Stimulated activated CD4-positive, alpha-beta T cell treated with anti-CD3 and anti-CD28 coated beads, Interleukin-4, amount 100 ng/mL, for 4 hours (primary cell): ENCODE measurements at places on chromosomes 2 and 18.

DNA sequence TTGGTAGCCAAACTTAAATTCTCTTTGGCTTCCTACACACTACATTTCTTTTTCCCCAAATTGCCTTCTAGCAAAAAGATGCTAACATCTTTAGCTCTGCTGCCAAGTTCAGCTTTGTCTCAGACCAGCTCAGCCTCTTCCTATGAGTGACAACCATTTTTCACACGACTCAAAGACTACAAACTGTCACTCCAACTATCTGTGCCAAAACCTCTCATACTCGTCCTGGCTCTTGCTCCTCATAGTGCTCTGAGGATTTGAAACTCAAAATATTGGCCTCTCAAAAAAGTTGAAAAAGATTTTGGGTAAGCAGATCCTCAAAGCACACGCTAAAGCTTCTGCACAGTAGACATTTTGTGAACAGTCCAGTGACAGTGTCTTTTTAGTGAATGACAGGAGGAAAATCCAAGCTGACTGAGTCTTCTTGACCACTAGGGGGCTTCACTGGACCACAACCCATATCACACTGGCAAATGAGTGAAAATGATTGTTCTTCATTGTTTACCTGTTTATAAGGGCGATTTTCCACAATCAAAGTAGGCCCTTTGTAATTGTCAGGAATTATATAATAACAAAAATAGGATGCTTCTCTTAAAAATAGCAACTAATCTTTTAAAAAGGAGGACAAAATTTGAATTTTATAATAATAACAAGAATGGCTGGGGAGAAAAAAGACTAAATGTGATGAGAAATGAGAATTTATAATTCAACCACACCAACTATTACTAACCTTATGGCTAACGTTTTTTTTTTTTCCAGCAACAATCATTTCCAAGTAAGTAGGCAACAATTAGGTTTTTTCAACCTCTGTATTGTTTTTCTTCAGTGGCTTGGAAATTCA is 85.5 kb upstream of the PGAP1 start:
- DNase-seq: peak; percentile 6

GRCh38 chr18:57428221-57429150 is 6.7 kb upstream of the ONECUT2 start:
- DNase-seq: no peak

GRCh38 chr2:111675419-111676194 is 208.4 kb downstream of the ANAPC1 start:
- DNase-seq: no peak

DNA sequence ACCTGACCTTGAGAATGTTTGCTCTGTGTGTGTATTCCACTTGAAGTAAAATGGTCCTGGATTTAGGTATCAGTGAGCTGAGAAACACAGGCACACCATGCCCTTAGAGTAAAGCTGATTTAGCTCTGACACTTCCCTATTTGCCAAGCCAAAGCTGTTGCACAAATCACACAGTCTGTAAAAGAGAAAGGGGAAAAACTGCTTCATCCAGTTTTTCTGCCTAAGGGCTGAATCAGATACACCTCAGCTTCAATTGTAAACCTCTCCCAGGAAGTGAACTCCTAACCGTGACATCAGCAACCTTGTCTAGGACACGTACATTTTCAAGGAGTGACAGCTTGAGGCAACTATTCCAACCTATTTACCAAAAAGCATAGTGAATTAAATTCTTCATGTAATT is 150.4 kb downstream of the NR4A2 start:
- DNase-seq: no peak

- DNase-seq: no peak
Measured at GRCh38 chr2:238031751-238032150, 29.1 kb upstream of the SCLY start.

- no peak for DNase-seq
Measured at GRCh38 chr2:217430916-217431576, 571.2 kb upstream of the TNP1 start.

- DNase-seq: no peak
Measured at GRCh38 chr2:126637386-126637785, 18.6 kb upstream of the GYPC start.

DNA sequence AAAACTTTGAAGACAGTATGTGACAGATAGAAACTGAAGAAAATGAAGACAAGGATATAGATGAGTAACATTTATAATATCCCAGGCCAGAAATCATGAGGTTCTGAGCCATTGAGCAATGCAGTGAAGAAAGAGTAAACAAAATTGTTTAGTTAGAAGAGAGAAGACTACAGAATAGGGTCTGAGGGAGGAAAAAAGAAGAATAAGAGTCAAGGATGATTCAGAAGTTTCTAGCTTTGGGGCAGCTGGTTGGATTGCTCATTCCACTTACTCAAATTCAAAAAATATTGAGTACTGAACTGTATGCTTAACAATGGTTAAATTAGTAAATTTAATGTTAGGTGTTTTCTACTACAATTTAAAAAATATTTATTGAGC is 155.0 kb upstream of the OTX1 start:
- DNase-seq: no peak

- DNase-seq: no peak
Measured at GRCh38 chr2:169980643-169981042, 153.4 kb downstream of the UBR3 start.

- DNase-seq: no peak
Measured at GRCh38 chr2:9110893-9111569, 95.6 kb upstream of the ASAP2 start.

- no peak for DNase-seq
Measured at GRCh38 chr2:150046211-150046610, 441.3 kb downstream of the RND3 start.

DNA sequence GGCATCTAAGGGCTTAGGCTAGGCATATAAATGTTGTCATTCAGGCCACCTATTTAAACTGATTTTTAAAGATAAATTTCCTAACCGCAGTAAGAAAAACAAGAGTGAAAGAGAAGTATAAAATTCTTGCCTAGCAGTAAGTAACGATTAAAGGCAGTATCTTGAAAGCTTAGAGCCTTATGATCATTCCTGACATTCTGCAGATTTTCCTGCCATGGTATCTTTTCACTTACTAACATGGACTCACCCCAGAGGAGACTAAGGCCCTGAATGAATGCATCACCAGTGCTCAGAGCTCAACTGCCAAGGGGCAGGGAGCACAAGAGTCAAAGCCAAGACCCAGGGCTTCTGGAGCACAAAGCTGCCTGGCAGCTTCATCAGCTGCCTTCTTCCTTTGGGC is 133.1 kb downstream of the GCA start:
- DNase-seq: no peak

DNA sequence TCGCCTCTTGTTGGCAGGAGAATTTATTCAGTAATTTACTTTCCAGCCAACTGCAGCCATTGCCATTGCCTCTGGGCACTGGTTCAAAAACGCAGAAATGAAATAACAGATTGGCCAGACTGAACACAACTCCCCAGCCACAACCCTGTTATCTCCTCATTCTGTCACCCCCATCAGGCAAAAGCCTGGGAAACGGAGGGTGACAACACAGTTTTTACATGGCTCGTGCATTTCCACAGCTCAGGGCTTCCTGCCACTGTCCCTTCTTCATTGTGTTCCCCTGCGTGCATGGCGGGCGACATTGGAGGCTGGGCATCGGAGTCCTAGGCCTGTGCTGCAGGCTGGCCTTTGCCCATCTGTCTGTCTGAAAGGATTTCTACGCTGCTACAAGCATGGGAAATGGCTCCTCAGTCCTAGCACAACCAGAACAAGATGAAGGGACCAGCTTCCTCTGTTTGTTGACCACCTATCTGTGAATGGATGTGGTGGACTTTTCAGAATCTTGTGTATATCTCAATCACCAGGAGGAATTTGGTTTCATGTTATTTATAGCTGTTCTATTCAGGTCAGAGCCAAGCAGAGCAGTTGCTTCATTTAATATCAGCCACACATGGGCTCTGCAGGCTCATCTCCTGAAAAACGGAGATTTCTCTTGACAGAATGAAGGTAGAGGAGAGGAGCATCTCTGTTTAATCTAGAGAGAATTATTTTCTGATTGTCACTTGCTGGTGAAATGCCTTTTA is 107.0 kb downstream of the MGAT5 start:
- no peak for DNase-seq

- no peak for DNase-seq
Measured at GRCh38 chr2:232420463-232421188, 14.0 kb downstream of the ALPG start.

- DNase-seq: no peak
Measured at GRCh38 chr2:218214116-218214515, 2.9 kb upstream of the ARPC2 start.

- DNase-seq: no peak
Measured at GRCh38 chr2:184611361-184612085, 13.2 kb downstream of the ZNF804A start.
